Activated naive CD4-positive, alpha-beta T cell treated with anti-CD3 and anti-CD28 coated beads for 36 hours (primary cell): ENCODE measurements at places on chromosomes 12 and 14. TPM values are rescaled to one million over a fixed set of nuclear protein-coding genes. Genes with fewer than 3 reads are reported as not detected.

Gene ACVRL1
- total RNA-seq = not detected

GRCh38 chr14:75141967-75142366 is 15.1 kb upstream of the NEK9 start:
- H3K4me1 ChIP-seq = peaks cover 62% of the 10 kb centered on the region
- H3K4me3 ChIP-seq = no peak overlapping the region

Gene FIGNL2
- total RNA-seq = 0.36 TPM

- no peak overlapping the region for H3K4me3 ChIP-seq
- no peak overlapping the region for H3K27ac ChIP-seq
- no peak for DNase-seq
- H3K4me1 ChIP-seq = no peaks in the 10 kb centered on the region
Observed at GRCh38 chr12:105674871-105675699, 344.6 kb downstream of the C12orf75 start.
